ENCODE measurements at places on chromosomes 3 and 15. TPM values are rescaled to one million over a fixed set of nuclear protein-coding genes. Genes with fewer than 3 reads are reported as not detected.

IQCH gene
- 3.1 TPM for total RNA-seq

CEMIP gene
- total RNA-seq = 1.0 TPM

IGSF11 gene
- total RNA-seq = 0.21 TPM

SI gene
- total RNA-seq = not detected

MESP2 gene
- 0.21 TPM for total RNA-seq

TXNRD3 gene
- total RNA-seq = 9.5 TPM

TUSC7 gene
- total RNA-seq = not detected

ADAMTS7 gene
- 5.0 TPM for total RNA-seq

ASB14 gene
- total RNA-seq = not detected

NRG4 gene
- 0.85 TPM for total RNA-seq

GLDN gene
- total RNA-seq = 0.07 TPM

AGBL1 gene
- total RNA-seq = not detected

CCR8 gene
- total RNA-seq = not detected

PIERCE2 gene
- total RNA-seq = 1.4 TPM

CPNE9 gene
- not detected for total RNA-seq

SLC24A5 gene
- not detected for total RNA-seq

TM4SF18 gene
- total RNA-seq = not detected

KBTBD13 gene
- total RNA-seq = not detected

LRTM1 gene
- not detected for total RNA-seq

TNFSF10 gene
- total RNA-seq = 191 TPM

SAMD7 gene
- total RNA-seq = not detected

SYNPR gene
- not detected for total RNA-seq

GOLGA8H gene
- total RNA-seq = 0.07 TPM

ANXA2 gene
- 2,729 TPM for total RNA-seq

CNOT10 gene
- 26.3 TPM for total RNA-seq

SPCS1 gene
- total RNA-seq = 56.8 TPM

HTR3E gene
- not detected for total RNA-seq

PDCD6IP gene
- 140 TPM for total RNA-seq

SLC38A3 gene
- total RNA-seq = not detected

ADGRG7 gene
- not detected for total RNA-seq

STAC gene
- 1.7 TPM for total RNA-seq

RARB gene
- total RNA-seq = 2.6 TPM

UBA3 gene
- total RNA-seq = 63.6 TPM

CCNDBP1 gene
- 35.3 TPM for total RNA-seq

SLC22A13 gene
- 0.43 TPM for total RNA-seq

SCAANT1 gene
- total RNA-seq = not detected

IL1RAP gene
- 72.6 TPM for total RNA-seq

VGLL3 gene
- 14.7 TPM for total RNA-seq

TIMP4 gene
- 1.4 TPM for total RNA-seq

SAMMSON gene
- not detected for total RNA-seq

CSPG4 gene
- total RNA-seq = 2.7 TPM

PDHB gene
- 36.2 TPM for total RNA-seq

BCHE gene
- 1.6 TPM for total RNA-seq

RFT1 gene
- 25.1 TPM for total RNA-seq

ZNF197 gene
- total RNA-seq = 25.3 TPM

ALDH1A2 gene
- total RNA-seq = 0.85 TPM

UROC1 gene
- total RNA-seq = not detected

TEX55 gene
- not detected for total RNA-seq

SMAD6 gene
- under 0.01 TPM for total RNA-seq

RHCG gene
- 195 TPM for total RNA-seq

EXD1 gene
- 0.21 TPM for total RNA-seq

CHCHD6 gene
- 20.5 TPM for total RNA-seq

CAND2 gene
- 4.3 TPM for total RNA-seq

FANCD2OS gene
- total RNA-seq = not detected

TADA3 gene
- total RNA-seq = 46.8 TPM

PLXND1 gene
- 1.0 TPM for total RNA-seq

Measured in nasal cavity respiratory epithelium epithelial cell of viscerocranial mucosa (primary cell).